NCI-H460 (cell line): ENCODE measurements at places on chromosomes 6 and 20. TPM values are rescaled to one million over a fixed set of nuclear protein-coding genes. Genes with fewer than 3 reads are reported as not detected.
A peak's percentile ranks its signal among the peaks of the same experiment; 100 is the strongest.

GRCh38 chr20:59945731-59946130, 5.5 kb downstream of the FAM217B start:
- DNase-seq: no peak

The MYT1 gene
- not detected in 2 replicates for total RNA-seq

DNA sequence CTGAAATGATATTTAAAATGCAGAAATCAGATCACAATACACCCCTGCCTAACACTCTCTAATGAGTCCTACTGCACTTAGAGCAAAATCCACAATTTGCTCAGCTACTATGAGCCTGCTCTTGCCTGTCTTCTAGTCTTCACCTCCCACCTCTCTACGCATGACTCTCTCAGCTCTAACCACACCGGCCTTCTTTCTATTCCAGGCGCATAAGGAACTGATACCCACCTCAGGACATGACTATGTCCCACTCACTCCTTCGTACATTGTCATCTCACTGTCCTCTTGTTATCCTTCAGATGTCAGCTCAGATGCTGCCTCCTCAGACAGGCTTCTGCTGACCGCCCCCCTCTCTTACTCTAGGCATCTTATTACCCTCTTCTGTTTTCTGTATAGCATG, 201.0 kb upstream of the FLRT3 start:
- DNase-seq: no peak

DNA sequence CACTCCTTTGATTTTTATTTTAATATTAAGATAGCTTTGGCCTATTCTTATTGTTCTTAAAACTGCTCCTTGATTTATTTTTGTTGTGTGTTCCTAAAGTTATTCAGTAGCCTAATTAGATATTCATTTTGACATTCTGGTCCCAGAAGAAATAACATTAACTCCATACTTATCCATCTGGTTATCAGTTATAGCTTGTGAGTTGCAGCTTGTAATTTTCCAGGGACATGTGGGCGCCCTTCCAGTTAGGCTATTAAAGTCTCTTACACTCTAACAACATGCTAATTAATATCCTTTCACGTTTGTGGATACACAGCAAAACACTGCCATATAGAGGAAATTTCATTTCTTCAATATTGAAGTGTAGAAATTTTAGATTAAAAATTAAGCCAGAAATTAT, 987.5 kb downstream of the HACE1 start:
- no peak for DNase-seq

DNA sequence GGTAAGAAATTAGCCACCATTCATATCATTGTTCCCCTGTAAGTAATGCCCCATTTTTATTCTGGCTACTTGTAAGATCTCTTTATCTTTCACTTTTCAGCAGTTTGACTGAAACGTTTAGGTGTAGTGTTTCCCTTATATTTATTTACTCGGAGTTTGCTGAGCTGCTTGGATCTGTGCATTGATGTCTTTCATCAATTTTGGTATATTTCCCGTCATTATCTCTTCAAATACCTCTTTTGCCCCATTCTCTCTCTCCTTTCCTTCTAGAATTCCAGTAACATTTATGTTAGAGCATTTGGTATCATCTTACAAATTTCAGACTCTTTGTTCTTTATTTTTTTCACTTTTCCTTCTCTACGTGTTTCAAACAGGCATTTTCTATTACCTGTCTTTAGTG, 9.2 kb upstream of the SLC13A3 start:
- no peak for DNase-seq

GRCh38 chr6:17096096-17096495, 5.8 kb upstream of the STMND1 start:
- DNase-seq: no peak

The BEND6 gene
- 2.7 and 4.8 TPM in 2 replicates for total RNA-seq

GRCh38 chr20:16760431-16761304, 12.5 kb downstream of the OTOR start:
- no peak for DNase-seq

The CBLN4 gene
- not detected in 2 replicates for total RNA-seq

DNA sequence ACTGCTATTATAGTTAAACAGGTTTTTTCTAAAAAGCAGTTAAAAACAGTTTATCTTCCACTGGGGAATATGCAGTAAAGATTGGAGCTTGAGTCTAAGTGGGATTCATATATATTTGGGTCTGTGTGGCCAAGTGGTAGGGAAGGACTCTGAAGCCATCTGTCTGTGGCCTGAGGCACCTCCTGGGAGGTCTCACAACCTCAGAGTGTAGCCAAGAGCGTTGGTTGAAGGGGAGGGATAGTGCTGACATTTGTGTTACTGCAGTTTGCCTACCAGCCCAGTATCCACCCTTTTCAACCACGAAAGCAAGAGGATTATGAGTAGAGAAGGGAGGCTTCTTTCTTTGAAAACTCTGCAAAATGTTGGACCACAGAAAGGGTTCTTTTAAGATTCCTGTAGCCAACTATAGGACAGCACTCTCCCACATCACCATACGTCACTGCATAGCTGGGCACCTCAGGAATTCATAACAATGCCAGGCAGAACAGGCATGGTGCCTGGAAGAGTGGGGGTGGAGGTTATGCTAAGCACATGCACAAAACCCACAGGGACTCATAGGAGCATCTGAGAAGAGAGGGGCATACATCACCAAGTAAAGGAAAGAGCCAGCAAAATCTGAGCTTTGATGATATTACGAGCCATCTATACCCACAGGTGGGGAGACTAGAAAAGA, 90.5 kb upstream of the HEY2 start:
- DNase-seq: no peak

GRCh38 chr6:51559059-51559458, 528.4 kb downstream of the PKHD1 start:
- no peak for DNase-seq

The HMGA1 gene
- total RNA-seq: 211 and 242 TPM in 2 replicates

DNA sequence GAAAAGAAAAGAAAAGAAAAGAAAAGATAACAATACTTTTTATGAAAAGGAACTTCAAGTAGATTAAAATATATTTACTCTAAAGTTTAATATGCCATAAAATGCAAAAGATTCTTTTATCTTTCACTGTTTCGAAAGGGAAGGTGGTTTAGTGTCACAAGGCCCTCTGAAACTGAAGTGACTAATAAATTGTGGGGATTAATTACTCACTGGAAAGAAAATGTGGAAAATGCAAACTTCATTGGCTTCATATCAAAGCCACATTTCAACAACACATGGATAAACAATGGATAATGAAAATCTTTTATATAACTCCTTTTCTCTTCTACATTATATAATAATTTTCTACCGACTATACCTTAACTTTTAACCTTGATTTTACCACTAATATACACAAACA, 320.5 kb upstream of the RSPO3 start:
- DNase-seq: no peak

DNA sequence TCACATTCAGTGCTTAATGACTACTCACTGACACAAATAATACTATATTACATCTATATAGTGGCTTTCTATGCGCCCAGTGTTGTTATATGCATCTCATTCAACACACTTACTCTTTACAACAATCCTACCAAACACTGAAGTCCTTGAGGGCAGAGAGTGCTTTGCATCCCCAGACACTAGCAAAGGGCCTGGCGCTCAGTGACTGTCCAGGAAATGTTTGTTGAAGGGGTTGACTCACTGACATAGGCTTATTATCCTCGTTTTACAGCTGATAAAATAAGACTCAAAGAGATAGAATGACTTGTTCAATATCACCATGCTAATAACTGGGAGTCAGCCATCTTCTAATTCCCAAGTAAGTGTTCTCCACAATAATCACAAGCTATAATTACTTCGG, 163.3 kb downstream of the ARHGAP18 start:
- no peak for DNase-seq

GRCh38 chr20:36132802-36133211, 21.7 kb upstream of the EPB41L1 start:
- DNase-seq: no peak

DNA sequence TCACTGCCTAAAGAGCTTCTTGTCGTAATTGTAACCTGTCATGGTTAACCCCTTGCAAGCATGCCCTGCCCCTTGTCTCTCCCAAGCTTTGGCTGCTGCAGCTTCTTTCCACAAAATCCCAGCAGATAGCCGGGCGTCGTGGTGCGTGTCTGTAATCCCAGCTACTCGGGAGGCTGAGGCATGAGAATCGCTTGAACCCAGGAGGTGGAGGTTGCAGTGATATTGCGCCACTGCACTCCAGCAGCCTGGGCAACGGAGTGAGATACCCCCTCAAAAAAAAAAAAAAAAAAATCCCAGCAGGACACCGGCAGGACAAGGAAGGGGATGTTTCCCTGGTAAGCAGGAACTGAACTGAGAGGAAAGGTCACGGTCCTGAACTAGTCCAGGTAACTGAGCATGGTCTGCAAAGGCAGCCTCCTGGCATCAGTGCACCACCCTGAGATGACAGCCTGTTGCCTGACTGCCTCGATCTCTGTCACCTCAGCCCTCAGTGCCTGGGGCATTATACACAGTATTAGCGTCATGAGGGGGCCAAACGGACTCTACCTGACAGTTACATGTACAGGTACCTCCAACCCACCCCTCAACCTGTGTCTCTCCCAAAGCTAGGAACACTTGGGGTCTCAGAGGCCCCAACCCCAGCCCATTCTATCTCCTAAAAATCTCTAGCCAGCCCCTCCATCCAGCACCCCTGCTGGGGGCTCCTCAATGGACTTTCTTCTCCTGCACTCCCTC, 1.8 kb downstream of the LZTS3 start:
- no peak for DNase-seq

GRCh38 chr6:28895131-28895812, 28.5 kb downstream of the TRIM27 start:
- peak; percentile 95 for DNase-seq

GRCh38 chr20:44019638-44020335, 105.1 kb downstream of the TOX2 start:
- DNase-seq: no peak

The MYBL2 gene
- 25.7 and 26.1 TPM in 2 replicates for total RNA-seq

The NEURL2 gene
- 1.4 and 1.5 TPM in 2 replicates for total RNA-seq

DNA sequence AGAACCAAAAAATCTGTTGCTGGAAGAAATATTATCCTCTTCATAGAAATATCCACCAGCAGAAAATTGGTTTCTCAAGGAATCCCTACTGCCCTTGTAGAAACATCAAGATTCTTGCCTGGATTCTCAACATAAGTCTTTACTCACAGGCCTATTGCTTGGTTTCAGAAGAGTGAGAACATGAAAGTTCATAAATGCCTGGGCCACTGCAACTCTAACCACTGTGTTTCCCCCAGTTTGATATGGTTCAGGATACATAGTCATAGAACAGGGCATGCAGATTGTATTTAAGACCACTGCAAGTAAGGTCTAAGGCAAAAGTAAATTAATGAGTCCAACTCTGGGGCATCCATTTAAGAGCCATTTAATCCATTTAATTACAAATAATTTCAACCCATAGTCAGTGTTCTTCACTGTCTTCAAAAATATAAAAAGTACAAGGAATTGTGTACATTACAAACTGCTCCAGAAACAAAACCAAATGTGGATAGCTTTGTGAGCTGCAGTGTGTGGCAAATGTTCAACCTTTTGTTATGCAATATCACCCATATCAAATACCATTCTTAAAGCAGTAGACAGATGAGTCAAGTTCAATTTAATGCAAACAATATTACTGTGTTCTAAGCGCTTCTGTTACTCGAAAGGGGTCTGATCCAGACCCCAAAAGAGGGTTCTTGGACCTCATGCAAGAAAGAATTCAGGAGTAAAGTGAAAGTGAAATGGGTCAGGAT, 83.3 kb downstream of the OPRM1 start:
- no peak for DNase-seq

DNA sequence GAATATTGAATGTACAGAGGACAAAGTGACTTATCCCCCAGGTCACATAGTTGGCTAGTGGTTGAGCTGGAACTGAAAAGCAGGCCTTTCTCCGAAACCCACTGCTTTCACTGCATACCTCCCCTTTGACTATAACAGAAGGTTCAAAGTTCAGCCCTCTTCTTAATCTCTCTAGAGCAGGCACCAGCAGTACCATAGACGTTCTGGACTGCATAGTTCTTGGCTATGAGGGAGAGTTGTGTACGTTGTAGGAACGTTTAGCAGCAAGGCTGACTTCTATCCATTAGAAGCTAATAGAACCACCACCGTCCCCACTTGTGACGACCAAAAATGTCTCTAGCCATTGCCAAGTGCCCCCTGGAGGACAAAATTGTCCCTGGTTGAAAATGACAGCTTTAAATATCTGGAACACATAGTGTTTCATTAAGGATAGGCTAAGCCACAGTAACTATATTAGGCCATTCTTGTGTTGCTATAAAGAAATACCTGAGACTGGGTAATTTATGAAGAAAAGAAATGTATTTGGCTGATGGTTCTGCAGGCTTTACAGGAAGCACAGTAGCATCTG, 123.8 kb upstream of the MTHFD1L start:
- DNase-seq: peak; percentile 2

The CITED2 gene
- 41.1 and 51.5 TPM in 2 replicates for total RNA-seq
